Fibroblast of lung (primary cell): ENCODE measurements at places on chromosomes 16 and 17.
A peak's percentile ranks its signal among the peaks of the same experiment; 100 is the strongest.

- no peak overlapping the region for H3K27ac ChIP-seq
- peak; percentile 44 for DNase-seq
- no peaks in the 10 kb centered on the region for H3K27me3 ChIP-seq
- no peaks in the 10 kb centered on the region for H3K36me3 ChIP-seq
- H3K4me1 ChIP-seq = no peaks in the 10 kb centered on the region
- no peak overlapping the region for H3K4me3 ChIP-seq
Measured at GRCh38 chr17:3529817-3530741, 27.5 kb downstream of the TRPV3 start.

GRCh38 chr16:85888405-85889331 lies 10.3 kb upstream of the IRF8 start:
- peak; percentile 85 for DNase-seq
- no peak overlapping the region for H3K27ac ChIP-seq
- no peaks in the 10 kb centered on the region for H3K4me1 ChIP-seq
- no peaks in the 10 kb centered on the region for H3K36me3 ChIP-seq
- H3K4me3 ChIP-seq = no peak overlapping the region
- peaks cover 7% of the 10 kb centered on the region for H3K27me3 ChIP-seq

GRCh38 chr16:82187829-82188228 lies 17.8 kb upstream of the MPHOSPH6 start:
- no peaks in the 10 kb centered on the region for H3K36me3 ChIP-seq
- H3K27ac ChIP-seq = no peak overlapping the region
- peaks cover 1% of the 10 kb centered on the region for H3K4me1 ChIP-seq
- no peak overlapping the region for H3K4me3 ChIP-seq

DNA sequence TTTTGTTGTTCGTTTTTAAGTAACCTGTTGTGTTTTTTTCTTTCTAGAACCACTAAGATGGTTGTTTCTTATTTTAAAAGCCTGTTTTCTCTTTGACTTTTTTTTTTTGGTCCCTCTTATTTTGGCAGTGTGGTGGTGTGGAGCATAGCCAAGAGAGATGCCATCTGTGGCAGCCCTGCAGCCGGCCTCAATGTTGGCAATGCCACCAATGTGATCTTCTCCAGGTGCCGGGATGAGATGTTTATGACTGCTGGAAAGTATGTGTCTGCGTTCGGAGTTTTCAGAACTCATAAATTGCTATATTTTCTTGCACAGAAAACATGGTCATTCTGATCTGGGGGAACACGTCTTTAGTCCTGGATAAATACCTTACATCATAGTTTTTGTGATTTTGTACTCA lies 17.6 kb downstream of the CFAP52 start:
- DNase-seq = no peak
- no peaks in the 10 kb centered on the region for H3K27me3 ChIP-seq
- no peaks in the 10 kb centered on the region for H3K4me1 ChIP-seq
- no peaks in the 10 kb centered on the region for H3K36me3 ChIP-seq

GRCh38 chr16:59975953-59976352 lies 1241.8 kb upstream of the GOT2 start:
- H3K27ac ChIP-seq = no peak overlapping the region
- H3K4me1 ChIP-seq = no peaks in the 10 kb centered on the region
- H3K4me3 ChIP-seq = no peak overlapping the region
- H3K27me3 ChIP-seq = no peaks in the 10 kb centered on the region
- no peaks in the 10 kb centered on the region for H3K36me3 ChIP-seq
- DNase-seq = no peak

GRCh38 chr16:72410492-72410891 lies 238.5 kb upstream of the PMFBP1 start:
- DNase-seq = no peak
- no peaks in the 10 kb centered on the region for H3K36me3 ChIP-seq
- no peak overlapping the region for H3K27ac ChIP-seq
- H3K27me3 ChIP-seq = no peaks in the 10 kb centered on the region
- no peak overlapping the region for H3K4me3 ChIP-seq

- DNase-seq = no peak
- H3K4me3 ChIP-seq = no peak overlapping the region
- H3K27me3 ChIP-seq = peaks cover 14% of the 10 kb centered on the region
Measured at GRCh38 chr16:86828653-86829052, 250.3 kb downstream of the FOXL1 start.

GRCh38 chr16:30456302-30456701 lies 10.6 kb upstream of the SEPHS2 start:
- H3K4me3 ChIP-seq = no peak overlapping the region
- H3K4me1 ChIP-seq = no peaks in the 10 kb centered on the region
- DNase-seq = no peak
- no peak overlapping the region for H3K27ac ChIP-seq
- H3K27me3 ChIP-seq = peaks cover 3% of the 10 kb centered on the region

- no peaks in the 10 kb centered on the region for H3K36me3 ChIP-seq
- H3K27ac ChIP-seq = no peak overlapping the region
- H3K27me3 ChIP-seq = peaks cover 31% of the 10 kb centered on the region
Measured at GRCh38 chr17:44310609-44311376, 2.4 kb downstream of the RUNDC3A start.

GRCh38 chr16:2702438-2702825 lies 17.6 kb downstream of the PRSS27 start:
- DNase-seq = no peak
- H3K4me1 ChIP-seq = no peaks in the 10 kb centered on the region
- peaks cover 24% of the 10 kb centered on the region for H3K36me3 ChIP-seq
- no peak overlapping the region for H3K27ac ChIP-seq

GRCh38 chr17:47813512-47814031 lies 8.0 kb downstream of the OSBPL7 start:
- H3K27me3 ChIP-seq = peaks cover 2% of the 10 kb centered on the region
- no peak for DNase-seq
- no peak overlapping the region for H3K4me3 ChIP-seq
- H3K4me1 ChIP-seq = peaks cover 4% of the 10 kb centered on the region

- no peaks in the 10 kb centered on the region for H3K36me3 ChIP-seq
- H3K27me3 ChIP-seq = peaks cover 13% of the 10 kb centered on the region
- H3K27ac ChIP-seq = no peak overlapping the region
- no peaks in the 10 kb centered on the region for H3K4me1 ChIP-seq
- no peak overlapping the region for H3K4me3 ChIP-seq
Measured at GRCh38 chr17:17677299-17678040, 3.8 kb upstream of the RAI1 start.

GRCh38 chr17:79243603-79243990 lies 169.0 kb downstream of the ENGASE start:
- no peak overlapping the region for H3K4me3 ChIP-seq
- H3K4me1 ChIP-seq = no peaks in the 10 kb centered on the region
- H3K27me3 ChIP-seq = no peaks in the 10 kb centered on the region
- no peak overlapping the region for H3K27ac ChIP-seq
- DNase-seq = no peak

GRCh38 chr17:34654276-34654880 lies 75.0 kb downstream of the TMEM132E start:
- H3K27me3 ChIP-seq = no peaks in the 10 kb centered on the region
- H3K27ac ChIP-seq = no peak overlapping the region
- no peaks in the 10 kb centered on the region for H3K36me3 ChIP-seq
- no peak overlapping the region for H3K4me3 ChIP-seq

- H3K36me3 ChIP-seq = no peaks in the 10 kb centered on the region
- no peak overlapping the region for H3K4me3 ChIP-seq
- no peak for DNase-seq
- H3K27me3 ChIP-seq = peaks cover 13% of the 10 kb centered on the region
- no peak overlapping the region for H3K27ac ChIP-seq
- H3K4me1 ChIP-seq = no peaks in the 10 kb centered on the region
Measured at GRCh38 chr16:48110982-48111381, 44.8 kb downstream of the ABCC12 start.

- no peaks in the 10 kb centered on the region for H3K27me3 ChIP-seq
- peaks cover 36% of the 10 kb centered on the region for H3K4me1 ChIP-seq
- peak overlapping the region; percentile 83 for H3K27ac ChIP-seq
- H3K36me3 ChIP-seq = peaks cover 1% of the 10 kb centered on the region
Measured at GRCh38 chr16:88783391-88784073, 1.5 kb downstream of the PIEZO1 start.

DNA sequence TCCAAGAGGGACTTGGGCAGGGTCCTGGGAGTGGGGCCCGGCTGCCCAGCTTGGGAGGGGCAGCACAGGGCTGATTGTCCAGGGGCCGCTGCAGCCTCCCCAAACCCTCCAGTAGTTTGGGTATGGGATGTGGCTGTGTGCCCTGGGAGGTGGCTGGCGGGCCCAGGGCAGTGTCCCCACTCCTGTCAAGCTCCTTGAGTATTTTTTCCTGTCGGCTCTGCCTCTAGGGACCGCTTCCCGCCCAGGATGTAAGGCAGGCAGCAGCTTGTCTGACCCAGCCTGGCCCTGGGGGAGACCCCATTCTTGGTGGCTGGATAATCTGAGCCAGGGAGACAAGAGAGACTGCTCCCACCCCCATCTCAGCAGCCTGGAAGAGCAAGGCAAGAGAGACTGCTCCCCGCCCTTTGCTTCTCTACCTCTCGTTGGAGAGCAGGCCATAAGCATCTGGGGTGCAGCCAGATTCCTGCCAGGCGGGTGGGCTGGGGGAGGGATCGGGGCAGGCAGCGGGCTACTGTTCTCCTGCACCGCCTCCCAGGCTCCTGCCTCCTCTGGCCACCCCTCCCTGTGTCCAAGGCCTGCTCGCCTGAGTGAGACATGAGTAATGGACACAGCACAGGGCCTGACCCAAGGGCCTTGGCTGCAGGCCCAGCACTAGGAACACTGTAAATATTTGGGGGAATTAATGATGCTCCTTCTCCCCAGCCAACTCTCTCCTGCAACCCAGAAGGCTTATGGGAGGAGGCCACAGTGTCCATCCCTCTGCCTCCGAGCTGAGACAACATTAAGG lies 18.4 kb upstream of the ITGA3 start:
- no peak overlapping the region for H3K4me3 ChIP-seq
- no peaks in the 10 kb centered on the region for H3K27me3 ChIP-seq
- no peaks in the 10 kb centered on the region for H3K36me3 ChIP-seq
- peaks cover 34% of the 10 kb centered on the region for H3K4me1 ChIP-seq
- peak; percentile 94 for DNase-seq

DNA sequence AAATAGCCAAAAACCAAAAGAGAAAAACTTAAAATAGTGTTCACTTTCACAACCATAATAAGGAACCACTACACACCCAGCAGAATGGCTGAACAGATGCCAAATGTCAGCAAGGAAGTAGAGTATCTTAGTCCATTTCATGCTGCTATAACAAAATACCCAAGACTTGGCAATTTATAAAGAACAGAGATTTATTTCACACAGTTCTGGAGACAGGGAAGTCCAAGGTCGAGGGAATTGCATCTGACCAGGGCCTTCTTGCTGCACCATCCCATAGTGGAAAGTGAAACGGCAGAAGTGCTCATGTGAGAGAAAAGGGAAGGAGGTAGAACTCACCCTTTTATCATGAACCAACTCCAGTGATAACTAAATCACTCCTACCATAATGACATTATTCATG lies 33.8 kb upstream of the CCL22 start:
- H3K36me3 ChIP-seq = no peaks in the 10 kb centered on the region
- H3K4me3 ChIP-seq = no peak overlapping the region
- no peaks in the 10 kb centered on the region for H3K4me1 ChIP-seq
- no peak overlapping the region for H3K27ac ChIP-seq
- no peak for DNase-seq

DNA sequence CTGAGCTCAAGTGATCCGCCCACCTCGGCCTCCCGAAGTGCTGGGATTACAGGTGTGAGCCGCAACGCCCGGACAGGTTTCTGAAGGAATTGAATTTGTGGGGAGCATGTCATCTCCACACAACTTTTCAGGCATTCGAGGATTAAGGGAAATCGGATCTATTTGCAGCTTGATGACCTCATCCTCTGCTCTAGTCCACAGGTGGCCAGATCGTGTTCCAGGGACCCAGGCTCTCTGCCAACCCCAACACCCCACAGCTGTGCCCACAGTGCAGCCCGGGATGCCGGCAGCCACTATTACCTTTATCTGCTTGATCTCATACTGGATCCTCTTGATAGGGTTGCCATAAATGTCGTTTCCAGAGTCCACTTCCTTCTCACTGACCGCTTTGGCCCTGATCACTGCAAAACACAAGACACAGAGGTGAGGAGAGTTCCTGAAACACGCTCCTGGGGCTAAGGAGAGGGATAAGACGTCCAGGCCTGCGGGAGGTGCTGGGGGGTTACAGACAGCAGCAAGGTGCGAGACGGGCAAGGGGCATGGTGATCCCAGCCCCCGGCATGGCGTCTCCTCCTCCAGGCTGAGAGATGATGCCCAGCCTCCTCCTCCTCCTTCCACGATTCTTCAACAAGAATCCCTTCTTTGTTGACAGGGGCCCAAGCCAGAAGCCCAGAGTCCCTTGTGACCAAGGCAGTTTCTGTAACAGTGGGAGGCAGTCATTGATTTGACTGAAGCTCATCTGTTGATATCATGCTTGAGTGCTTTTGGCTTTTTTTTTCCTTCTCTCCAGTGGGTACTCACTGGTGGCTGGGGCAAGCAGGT lies 29.3 kb downstream of the CEP295NL start:
- peaks cover 22% of the 10 kb centered on the region for H3K4me1 ChIP-seq
- H3K27me3 ChIP-seq = no peaks in the 10 kb centered on the region
- peak; percentile 62 for DNase-seq
- peaks cover 15% of the 10 kb centered on the region for H3K36me3 ChIP-seq
- peak overlapping the region; percentile 35 for H3K27ac ChIP-seq
- no peak overlapping the region for H3K4me3 ChIP-seq

DNA sequence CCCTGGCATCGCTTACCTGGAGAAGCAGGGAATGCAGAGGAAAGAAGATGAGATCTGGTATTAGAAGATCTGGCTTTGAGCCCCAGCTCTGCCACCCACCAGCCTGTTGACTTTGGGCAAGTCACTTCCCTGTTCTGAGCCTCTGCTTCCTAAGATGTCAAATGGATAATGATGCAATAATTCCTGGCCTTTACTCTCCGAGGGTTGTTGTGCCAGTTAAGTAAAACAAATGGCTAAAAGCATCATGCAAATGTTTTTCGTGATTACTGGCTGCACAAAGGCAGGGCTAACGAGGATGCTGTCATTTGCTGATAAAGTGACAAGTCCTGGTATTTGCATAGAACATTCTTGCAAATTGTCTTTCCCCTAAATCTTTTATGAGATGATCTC lies 1.3 kb upstream of the ZNF821 start:
- H3K4me1 ChIP-seq = peaks cover 2% of the 10 kb centered on the region
- H3K27me3 ChIP-seq = no peaks in the 10 kb centered on the region
- no peaks in the 10 kb centered on the region for H3K36me3 ChIP-seq
- H3K4me3 ChIP-seq = no peak overlapping the region

DNA sequence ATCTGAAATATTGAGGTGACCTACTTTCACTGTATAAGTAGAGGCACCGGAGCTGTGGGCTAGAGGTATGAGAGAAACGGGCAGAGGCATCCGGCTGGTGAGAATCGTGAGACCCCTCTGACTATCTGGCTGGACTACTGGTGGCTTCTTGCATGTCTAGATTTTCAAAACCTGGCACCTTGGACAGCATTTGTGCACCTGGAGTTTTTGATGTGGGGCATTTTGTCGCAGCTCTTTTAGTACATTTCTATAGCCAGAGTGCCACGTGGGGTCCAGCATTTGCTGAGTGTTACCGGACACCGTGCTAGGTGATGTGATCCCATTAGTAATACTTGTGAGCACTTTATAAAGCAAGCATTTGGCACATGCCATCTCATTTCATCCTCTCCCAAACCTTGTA lies 32.6 kb upstream of the SHISA9 start:
- DNase-seq = no peak
- no peaks in the 10 kb centered on the region for H3K27me3 ChIP-seq
- no peaks in the 10 kb centered on the region for H3K36me3 ChIP-seq
- H3K4me1 ChIP-seq = no peaks in the 10 kb centered on the region
- H3K27ac ChIP-seq = no peak overlapping the region
- H3K4me3 ChIP-seq = no peak overlapping the region
